ENCODE measurements at places on chromosomes 12 and 14. TPM values are rescaled to one million over a fixed set of nuclear protein-coding genes. Genes with fewer than 3 reads are reported as not detected.

IL31 gene
- total RNA-seq, result not detected

CCDC38 gene
- not detected for total RNA-seq

PHLDA1 gene
- 31.5 TPM for total RNA-seq

CAPZA3 gene
- not detected for total RNA-seq

E2F7 gene
- 9.8 TPM for total RNA-seq

SLC25A21 gene
- 0.09 TPM for total RNA-seq

SDR9C7 gene
- not detected for total RNA-seq

GUCY2C gene
- total RNA-seq, result not detected

B4GALNT3 gene
- not detected for total RNA-seq

TSHR gene
- not detected for total RNA-seq

SERPINA5 gene
- total RNA-seq, result 1.2 TPM

PZP gene
- 1.5 TPM for total RNA-seq

SYNDIG1L gene
- not detected for total RNA-seq

RAN gene
- total RNA-seq, result 1,146 TPM

Measured in endothelial cell of coronary artery (primary cell).